ENCODE measurements at places on chromosomes 3 and 15.

DNA sequence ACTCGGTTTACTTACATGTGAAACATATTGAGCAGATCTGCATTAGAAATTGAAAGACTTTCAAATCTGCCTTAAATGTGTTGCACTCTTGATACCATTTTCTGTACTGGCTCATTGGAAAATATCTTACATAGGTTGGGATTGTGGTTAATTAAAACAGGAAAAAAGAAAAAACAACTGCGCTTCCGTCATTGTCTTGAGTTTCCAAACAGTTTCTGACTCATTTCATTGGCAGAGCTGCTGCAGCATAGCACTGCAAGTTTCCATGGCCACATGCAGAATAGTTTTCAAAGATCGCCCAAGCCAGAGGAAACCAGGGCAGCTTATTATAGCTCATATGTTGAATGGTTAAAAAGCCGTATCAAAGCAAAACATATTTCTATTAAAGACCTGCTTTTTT, 446.6 kb upstream of the BCHE start:
- DNase-seq: no peak

DNA sequence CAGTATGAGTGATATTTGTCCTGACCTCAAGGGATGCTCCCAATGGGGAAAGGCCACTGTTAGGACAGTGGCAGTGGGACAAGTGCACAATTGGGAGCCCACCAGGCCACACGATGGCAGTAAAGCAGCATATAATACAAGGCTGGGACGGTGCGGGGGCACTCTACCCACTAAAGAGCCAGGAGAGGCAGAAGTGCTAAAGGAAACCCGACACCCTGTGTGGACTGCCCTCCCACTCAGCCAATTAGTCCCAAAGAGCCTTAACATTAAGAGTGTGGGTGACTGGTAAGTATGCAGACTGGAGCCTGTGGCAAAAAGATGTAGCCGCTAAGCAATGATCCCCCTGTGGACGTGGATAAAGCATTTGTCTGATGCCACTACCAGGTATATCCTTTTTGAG, 8.2 kb upstream of the ZNF589 start:
- peak; percentile 34 for DNase-seq

GRCh38 chr15:46701346-46701745, 1016.0 kb upstream of the SEMA6D start:
- no peak for DNase-seq

GRCh38 chr3:15823092-15823491, 25.3 kb upstream of the ANKRD28 start:
- DNase-seq: no peak

- no peak for DNase-seq
These were observed 36.0 kb downstream of the MNS1 start for GRCh38 chr15:56428821-56429458.

Data from stimulated activated CD4-positive, alpha-beta T cell treated with anti-CD3 and anti-CD28 coated beads, Interleukin-15, amount 100 ng/mL, for 1 hour (primary cell).